ENCODE measurements at places on chromosomes 6 and 20.

DNA sequence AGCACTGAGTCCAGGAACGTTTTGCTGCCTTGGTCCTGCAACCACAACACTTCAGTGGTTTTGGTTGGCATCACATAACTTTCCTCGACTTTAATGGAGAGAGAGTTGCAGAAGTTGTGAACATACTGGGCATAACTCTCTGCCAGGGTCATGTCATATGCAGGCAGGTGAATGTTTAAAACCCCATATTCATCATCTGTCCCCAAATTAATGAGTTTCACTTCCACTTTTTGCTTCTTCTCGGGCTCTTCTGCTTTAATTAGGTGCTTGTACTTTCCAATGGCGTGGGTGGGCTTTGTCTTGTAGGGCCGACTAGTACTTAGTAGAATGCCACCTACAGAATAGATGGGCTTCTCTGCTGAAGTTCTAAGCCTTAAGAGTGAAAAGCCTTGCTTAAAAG lies 45.2 kb upstream of the TFAP2A start:
- no peak for DNase-seq

DNA sequence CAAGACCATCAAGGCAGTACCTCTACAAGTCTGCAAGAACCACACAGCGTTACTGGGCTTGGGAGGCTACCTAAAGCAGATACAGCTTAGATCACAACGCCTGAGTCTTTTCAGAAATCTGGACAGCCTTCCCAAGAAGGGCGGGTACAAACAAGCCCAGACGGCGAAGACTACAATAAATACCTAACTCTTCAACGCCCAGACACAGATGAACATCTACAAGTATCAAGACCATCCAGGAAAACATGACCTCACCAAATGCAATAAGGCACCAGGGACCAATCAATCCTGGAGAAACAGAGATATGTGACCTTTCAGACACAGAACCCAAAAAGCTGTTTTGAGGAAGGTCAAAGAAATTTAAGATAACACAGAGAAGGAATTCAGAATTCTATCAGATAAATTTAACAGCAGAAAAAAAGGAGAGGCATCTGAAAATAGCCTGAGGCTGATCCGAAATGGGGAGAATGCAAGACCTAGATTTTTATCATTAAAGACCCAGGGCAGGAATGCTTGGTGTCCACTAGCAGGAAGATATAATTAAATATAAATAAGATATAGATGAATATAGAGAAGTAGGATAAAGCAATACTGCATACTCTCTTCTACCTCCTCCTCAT lies 131.7 kb upstream of the COL21A1 start:
- no peak for DNase-seq

GRCh38 chr20:39660965-39661364 lies 698.8 kb downstream of the DHX35 start:
- no peak for DNase-seq

GRCh38 chr6:137957471-137957870 lies 90.4 kb downstream of the TNFAIP3 start:
- DNase-seq: no peak

GRCh38 chr6:73671911-73672685 lies 18.3 kb upstream of the SLC17A5 start:
- no peak for DNase-seq

- DNase-seq: no peak
Observed at GRCh38 chr6:11423072-11423471, 114.5 kb upstream of the TMEM170B start.

DNA sequence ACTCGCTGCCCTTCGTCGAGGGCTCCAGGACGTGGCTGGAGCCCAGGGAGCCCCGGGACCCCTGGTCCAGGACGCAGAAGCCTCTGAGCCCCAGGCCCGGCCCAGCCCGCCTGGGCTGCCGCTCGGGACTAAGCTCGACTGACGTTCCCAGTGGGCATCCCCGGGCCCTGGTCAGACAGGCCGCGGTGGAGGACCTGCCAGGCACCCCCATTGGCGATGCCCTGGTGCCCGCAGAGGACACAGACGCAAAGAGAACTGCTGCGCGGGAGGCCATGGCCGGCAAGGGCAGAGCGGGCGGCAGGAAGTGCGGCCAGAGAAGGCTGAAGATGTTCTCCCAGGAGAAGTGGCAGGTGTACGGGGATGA lies 28.9 kb downstream of the ZNF831 start:
- DNase-seq: no peak

- DNase-seq: no peak
Observed at GRCh38 chr20:53319716-53320115, 273.9 kb downstream of the ZNF217 start.

GRCh38 chr6:2616811-2617210 lies 133.9 kb downstream of the MYLK4 start:
- no peak for DNase-seq

DNA sequence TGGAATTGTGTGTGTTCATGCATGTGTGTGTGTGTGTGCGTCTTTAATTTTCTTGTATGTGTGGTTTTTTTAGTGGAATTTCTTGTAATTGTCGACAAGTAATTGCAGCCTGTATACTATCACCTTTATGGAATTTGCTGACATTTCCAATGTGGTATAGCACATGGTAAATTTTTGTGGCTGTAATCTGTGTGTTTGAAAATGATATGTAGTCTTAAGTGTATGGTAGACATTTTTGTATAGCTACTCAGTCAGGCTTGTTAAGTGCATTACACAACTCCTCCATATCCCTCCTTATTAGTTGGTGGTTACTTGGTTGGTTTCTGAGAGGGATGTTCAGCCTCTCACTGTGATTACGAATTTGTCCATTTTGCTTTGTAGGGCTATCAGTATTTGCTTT lies 384.5 kb upstream of the HSF2 start:
- DNase-seq: no peak

DNA sequence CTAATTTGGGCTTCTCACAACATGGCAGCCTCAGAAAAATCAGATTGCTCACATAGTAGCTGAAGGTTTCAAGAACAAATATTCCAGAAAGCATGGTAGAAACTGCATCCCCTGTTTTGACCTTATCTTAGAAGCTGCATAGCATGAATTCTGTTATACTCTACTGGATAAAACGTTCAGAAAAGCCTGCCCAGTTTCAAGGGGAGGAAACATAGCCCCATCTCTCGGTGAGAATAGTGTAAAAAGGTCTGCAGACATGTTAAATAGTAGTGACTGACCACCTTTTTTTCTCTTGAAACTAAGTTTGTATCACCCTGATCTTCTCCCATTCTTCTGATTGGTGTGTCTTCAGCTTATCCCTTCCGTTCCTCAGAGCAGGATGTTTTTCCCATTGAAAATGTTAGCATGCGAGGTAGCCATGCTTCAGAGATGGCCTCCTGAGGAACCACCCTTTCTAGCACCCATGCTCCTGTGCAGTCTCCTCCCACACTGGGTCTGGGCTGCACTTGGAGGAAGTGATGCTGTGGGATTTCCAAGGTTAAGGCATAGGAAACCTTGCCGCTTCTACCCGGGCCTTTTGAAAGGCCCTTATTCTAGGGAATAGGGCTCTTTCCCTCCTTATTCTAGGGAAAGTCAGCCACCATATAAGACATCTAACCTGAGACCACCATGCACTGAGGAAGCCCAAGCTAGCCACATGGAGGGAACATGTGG lies 50.1 kb downstream of the MARCKS start:
- DNase-seq: no peak

DNA sequence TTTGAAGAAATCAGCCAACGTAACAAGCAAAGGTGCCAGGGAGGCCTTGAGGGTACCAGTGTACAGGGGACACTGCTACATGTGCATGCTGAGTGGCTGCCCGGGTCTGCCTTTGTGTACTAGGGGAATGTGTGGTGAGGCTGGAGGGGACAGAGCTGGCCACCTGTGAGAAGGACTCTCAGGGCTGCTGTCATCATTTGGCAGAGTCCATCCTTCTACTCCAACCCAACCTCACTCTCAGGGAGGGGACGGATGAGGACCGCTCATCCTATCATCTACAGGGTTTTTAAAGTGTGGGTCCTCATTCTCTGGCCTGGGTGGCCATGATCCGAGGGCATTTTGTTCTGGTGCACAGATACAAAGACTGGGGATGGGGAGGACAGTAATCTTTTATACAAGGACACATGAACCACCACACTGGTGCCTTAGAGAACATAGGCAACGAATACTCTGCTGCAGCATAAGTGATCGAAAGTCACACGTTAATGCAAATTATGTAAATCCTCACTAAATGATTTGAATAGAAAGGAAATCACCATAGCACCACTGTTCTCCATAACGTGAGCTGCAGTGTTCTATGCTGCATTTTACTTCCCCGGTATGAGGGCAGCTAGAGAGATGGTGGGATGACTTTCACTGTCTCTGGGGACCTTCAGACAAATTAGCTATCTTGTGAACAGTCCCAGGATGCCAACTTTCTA lies 181.4 kb downstream of the GMPR start:
- no peak for DNase-seq

- no peak for DNase-seq
Observed at GRCh38 chr6:78810146-78810545, 57.2 kb upstream of the IRAK1BP1 start.

GRCh38 chr6:27407153-27407814 lies 18.7 kb downstream of the ZNF391 start:
- no peak for DNase-seq

DNA sequence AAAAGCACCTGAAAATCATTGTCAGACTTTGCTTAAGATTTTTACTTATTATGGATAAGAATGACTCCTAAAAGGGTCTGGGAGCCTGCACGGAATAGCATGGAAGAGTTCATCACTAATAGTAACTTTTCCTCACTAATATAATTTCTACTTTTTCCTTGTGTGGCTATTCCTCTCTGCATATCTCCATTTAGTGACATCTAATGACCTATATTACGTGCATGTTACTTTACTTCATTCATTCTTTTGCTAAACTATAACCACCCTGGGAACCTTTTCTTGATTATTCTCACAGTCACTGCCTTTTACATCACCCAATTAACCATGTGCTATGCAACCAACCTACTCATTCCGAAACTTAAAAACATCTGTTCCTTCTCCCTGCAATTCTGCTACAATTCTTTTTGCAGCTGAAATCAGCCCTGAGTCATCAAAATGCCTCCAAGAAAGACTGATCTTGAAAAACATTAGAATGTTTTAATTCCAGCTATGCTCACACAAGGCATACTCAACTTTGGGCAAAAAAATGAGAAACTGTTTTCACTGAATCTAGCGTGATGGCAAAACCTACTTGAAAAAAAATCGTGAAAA lies 313.3 kb downstream of the RNGTT start:
- no peak for DNase-seq

- no peak for DNase-seq
Observed at GRCh38 chr6:38078671-38079070, 259.1 kb downstream of the ZFAND3 start.

GRCh38 chr20:32823078-32823477 lies 3.3 kb downstream of the MAPRE1 start:
- DNase-seq: no peak

- DNase-seq: no peak
Observed at GRCh38 chr6:132592855-132593254, 3.3 kb upstream of the TAAR5 start.

GRCh38 chr6:148760568-148761526 lies 14.0 kb downstream of the UST start:
- DNase-seq: no peak

DNA sequence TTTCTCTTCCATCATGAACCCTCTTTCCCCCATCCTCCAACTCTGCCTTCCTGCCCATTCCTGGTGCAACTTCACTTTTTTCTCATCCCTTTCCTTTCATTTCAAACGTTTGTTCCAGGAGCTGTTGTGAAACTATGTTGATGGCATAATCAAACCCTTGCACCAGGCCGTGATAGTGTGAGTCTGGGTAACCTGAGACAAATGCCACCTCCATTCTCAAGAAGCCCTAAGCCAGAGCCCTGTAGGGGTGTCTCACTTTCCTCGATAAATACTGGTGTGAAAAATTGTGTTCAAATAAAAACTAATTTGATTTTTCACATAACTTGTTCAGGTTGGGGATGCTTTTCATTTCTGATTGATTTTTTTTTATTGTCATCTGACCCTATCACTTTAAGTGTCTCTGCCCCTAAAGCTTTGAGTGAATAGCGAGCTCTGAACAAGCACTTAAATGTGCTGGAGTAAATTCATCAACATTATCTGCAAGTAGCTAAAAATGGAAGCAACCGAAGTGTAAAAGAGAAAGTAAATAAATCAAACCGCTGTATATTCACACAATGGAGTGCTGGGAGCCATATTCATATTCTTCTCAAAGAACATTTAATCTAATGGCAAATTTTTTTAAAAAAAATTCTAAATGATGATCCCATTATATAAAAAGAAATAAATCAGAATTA lies 303.1 kb upstream of the CDYL start:
- DNase-seq: no peak

DNA sequence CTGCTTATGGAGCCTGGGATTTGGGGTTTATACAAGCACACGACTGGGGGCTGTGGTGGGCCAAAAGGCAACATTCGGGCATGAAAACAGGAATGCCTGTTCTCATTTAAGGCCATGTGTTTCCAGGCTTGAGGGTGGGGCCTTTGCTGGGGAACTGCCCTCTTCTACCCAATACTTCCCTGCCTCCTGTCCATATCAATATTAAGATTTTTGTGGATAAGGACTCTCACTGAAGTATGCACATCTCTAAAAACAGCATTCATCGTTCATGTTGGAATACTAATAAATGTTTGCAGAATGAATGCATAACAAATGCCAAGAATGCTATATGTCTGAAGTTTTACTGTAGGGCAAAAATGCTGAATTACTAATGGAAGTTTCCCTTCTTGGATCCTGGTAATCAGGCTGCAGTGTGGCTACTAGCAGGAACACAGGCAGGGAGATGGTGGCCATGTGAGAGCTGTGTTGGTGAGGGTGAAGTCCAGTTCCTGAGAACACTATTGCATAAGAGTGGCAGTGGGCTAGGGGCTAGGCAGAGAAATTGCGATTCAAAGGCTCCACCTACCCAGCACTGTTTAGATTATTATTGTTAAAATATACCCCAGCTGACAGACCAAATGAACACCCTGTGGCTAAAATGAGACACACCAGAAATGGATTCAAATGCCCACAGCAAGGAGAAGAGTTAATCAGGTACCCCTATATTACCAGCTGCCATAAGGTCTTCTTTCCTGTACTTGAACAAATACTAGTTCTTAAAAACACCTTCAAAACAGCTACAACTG lies 644.3 kb downstream of the EPM2A start:
- DNase-seq: no peak

DNA sequence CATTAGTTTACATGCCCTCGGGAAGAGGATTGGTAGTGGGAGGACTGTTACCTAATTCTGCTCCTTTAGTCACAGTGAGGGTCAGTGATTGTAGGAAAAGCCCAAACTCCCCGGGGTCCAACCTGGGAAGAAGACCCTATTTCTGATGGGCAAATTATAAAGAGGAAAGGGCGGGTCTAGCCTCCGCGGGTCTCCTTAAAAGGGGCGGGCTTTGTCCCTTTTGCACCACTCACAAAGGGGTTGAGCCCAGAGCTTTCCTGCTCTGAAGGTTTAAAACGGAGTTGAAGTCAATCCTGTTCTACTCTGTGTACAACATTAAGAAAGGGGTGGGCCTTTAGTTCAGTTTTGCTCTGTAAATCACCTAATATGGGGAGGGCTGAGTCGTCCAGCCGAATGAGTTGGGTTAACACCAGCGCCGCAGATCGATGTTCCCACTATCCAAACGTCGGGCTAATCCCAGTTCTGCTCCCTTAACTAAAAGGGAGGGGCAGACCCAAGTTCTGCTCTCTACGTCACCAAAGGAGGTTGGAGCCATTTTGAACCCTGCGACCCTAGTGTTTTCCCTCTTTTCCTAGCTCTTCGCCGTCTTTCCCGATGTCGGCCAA lies 920 bp upstream of the RNF5 start:
- DNase-seq: no peak

GRCh38 chr6:7479801-7480266 lies 61.6 kb upstream of the DSP start:
- no peak for DNase-seq

GRCh38 chr20:24867556-24867955 lies 81.5 kb upstream of the CST7 start:
- DNase-seq: no peak

Measured in CMK (cell line).